ENCODE measurements at places on chromosomes 13 and 19. TPM values are rescaled to one million over a fixed set of nuclear protein-coding genes. Genes with fewer than 3 reads are reported as not detected.

DNA sequence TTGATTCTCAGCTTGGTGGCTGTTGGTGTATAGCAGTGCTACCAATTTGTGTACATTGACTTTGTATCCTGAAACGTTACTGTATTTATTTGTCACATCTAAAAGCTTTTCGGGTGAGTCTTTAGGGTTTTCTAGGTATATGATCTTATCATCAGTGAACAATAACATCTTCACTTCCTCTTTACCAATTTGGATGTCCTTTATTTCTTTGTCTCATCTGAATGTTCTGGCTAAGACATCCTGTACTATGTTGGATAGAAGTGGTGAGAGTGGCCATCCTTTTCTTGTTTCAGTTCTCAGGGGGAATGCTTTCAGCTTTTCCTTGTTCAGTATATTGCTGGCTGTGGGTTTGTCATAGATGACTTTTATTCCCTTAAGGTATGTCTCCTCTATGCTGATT, 6.0 kb upstream of the ZNF738 start:
- no peaks in the 10 kb centered on the region for H3K36me3 ChIP-seq
- DNase-seq, result no peak
- H3K4me1 ChIP-seq, result no peaks in the 10 kb centered on the region
- H3K27ac ChIP-seq, result no peak overlapping the region

GRCh38 chr13:108154421-108154858, 60.9 kb downstream of the LIG4 start:
- no peak for DNase-seq
- peaks cover 2% of the 10 kb centered on the region for H3K36me3 ChIP-seq
- no peaks in the 10 kb centered on the region for H3K27me3 ChIP-seq
- no peak overlapping the region for H3K27ac ChIP-seq
- H3K4me1 ChIP-seq, result no peaks in the 10 kb centered on the region
- H3K4me3 ChIP-seq, result no peak overlapping the region

DNA sequence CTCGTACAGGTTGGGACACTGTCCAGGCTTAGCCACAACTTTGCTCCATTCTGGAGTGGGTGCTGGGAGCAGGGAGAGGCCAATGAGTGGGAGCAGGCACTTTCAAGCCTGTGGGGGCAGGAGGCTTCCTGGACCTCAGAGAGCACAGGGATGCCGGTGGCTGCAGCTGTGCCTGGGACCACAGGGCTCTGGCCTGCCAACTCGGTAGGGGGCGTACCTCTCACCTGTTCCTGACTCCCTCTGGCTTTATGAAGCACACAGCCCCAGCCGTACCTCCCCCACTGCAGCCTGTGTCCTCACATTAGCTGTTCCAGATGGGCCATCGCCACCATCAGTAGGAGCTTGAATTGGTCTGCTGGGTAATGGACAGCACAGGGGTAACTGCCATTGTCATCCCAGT, 278.7 kb upstream of the KLHL1 start:
- no peaks in the 10 kb centered on the region for H3K27me3 ChIP-seq
- H3K4me3 ChIP-seq, result no peak overlapping the region
- H3K4me1 ChIP-seq, result no peaks in the 10 kb centered on the region
- no peaks in the 10 kb centered on the region for H3K36me3 ChIP-seq
- DNase-seq, result peak; percentile 42

GRCh38 chr13:79742923-79743322, 262.0 kb downstream of the NDFIP2 start:
- no peaks in the 10 kb centered on the region for H3K4me1 ChIP-seq
- no peak overlapping the region for H3K4me3 ChIP-seq
- H3K27ac ChIP-seq, result no peak overlapping the region

DNA sequence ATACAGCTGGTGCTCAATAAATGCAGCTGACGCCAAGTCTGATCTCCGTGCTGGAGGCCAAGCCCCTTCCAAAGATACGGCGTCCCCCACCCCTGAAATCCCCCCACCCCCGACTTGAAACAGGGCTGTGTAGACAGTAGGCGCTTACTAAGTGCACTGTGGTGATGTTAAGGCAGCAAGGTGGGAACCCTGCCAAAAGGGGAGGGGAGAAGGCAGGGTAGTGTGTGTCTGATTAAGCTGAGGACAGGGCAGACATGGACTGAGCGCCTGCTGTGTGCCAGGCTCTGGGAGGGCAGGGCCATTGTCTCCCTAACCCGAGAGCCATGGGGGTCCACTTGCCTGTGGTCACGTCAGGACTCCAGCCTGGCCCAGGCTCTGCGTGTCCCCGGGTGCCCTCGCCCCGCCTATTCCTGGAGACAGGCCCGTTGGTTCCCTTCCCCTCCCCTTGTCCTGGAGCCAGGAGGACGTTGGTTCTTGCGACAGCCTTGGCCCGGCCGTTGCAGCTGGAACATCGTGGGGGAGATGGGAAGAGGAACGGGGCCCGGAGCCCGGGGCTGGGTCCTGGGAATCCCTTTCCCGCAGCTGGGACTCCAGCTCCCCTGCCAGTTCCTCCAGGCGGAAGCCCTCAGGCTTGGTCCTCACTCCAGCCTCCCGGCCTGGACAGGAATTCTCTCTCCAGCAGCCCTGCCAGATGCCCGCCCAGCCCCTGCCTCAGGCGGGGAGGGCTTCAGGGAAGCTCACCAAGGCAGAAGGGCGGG, 1.7 kb upstream of the ELANE start:
- H3K27me3 ChIP-seq, result no peaks in the 10 kb centered on the region
- no peak overlapping the region for H3K4me3 ChIP-seq
- no peaks in the 10 kb centered on the region for H3K36me3 ChIP-seq
- no peak overlapping the region for H3K27ac ChIP-seq
- DNase-seq, result peak; percentile 42
- no peaks in the 10 kb centered on the region for H3K4me1 ChIP-seq

GRCh38 chr13:73893833-73894232, 240.4 kb downstream of the KLF12 start:
- H3K27me3 ChIP-seq, result no peaks in the 10 kb centered on the region
- H3K27ac ChIP-seq, result no peak overlapping the region
- H3K36me3 ChIP-seq, result no peaks in the 10 kb centered on the region
- no peak overlapping the region for H3K4me3 ChIP-seq

DNA sequence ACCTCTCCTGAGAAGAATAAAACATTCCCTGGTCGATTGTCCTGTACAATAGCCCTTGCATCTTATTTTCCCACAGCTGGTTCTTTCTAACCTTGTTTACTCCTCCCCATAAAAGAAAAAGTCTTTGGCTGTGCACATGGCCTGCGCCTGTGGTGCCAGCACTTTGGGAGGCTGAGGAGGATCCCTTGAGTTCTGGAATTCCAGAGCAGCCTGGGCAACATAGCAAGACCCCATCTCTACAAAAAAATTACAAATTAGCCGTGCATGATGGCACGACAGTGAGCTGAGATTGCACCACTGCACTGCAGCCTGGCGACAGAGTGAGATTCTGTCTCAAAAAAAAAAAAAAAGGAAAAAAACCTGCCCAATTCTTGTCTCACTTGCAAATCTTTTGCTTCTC, 7.2 kb upstream of the NUP62 start:
- H3K27me3 ChIP-seq, result no peaks in the 10 kb centered on the region
- no peaks in the 10 kb centered on the region for H3K4me1 ChIP-seq
- no peak overlapping the region for H3K27ac ChIP-seq

GRCh38 chr19:51439021-51439465, 19.2 kb downstream of the SIGLEC8 start:
- H3K36me3 ChIP-seq, result no peaks in the 10 kb centered on the region
- H3K27me3 ChIP-seq, result no peaks in the 10 kb centered on the region
- no peak overlapping the region for H3K27ac ChIP-seq
- H3K4me3 ChIP-seq, result no peak overlapping the region
- no peaks in the 10 kb centered on the region for H3K4me1 ChIP-seq

- H3K27ac ChIP-seq, result no peak overlapping the region
- no peak overlapping the region for H3K4me3 ChIP-seq
- peaks cover 11% of the 10 kb centered on the region for H3K36me3 ChIP-seq
- DNase-seq, result no peak
These were observed 75.6 kb downstream of the SPRY2 start for GRCh38 chr13:80265348-80265747.

DNA sequence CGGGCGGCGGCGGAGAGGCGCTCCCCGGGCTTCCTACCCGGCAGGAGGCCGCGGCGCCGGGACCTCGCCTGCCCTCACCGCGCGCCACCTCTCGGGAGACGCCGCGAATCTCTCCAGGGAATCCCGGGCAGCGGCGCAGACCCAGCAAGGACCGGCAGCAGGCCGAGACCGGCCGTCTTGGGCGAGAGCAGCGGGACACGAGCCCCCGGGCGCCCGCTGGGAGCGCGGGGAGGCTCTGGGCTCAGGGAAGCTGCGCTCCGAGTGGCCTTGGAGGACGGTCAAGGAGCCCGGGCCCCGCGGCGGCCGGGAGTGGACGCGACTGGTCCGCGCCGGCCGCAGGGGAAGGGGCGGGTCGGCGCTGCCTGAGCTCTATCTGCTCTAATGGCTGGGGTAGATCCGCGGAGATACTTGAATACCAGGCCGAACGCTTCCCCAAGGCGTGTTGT, 14.7 kb downstream of the CDX2 start:
- H3K4me3 ChIP-seq, result no peak overlapping the region
- no peaks in the 10 kb centered on the region for H3K4me1 ChIP-seq
- DNase-seq, result peak; percentile 66
- H3K27me3 ChIP-seq, result peaks cover 71% of the 10 kb centered on the region

DNA sequence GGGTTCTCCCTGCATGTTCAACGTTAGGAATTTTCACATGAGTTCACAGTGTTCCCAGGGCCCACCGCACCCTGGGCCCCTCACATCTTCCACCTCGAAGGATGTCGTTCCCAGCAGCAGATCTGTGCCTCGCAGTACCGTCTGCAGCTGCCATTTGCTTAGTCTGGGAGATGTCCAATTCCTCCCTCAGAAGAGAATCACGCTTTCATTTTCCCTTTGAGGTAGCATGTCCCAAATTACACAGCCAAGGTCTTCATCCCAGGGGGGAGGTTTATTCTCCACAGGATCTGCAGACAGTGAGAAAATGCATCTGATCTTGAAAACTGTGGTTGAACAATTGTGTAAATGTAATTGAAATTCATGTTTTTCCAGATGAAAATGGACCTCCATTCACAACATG, 150.2 kb downstream of the DCT start:
- peaks cover 4% of the 10 kb centered on the region for H3K4me1 ChIP-seq
- no peaks in the 10 kb centered on the region for H3K27me3 ChIP-seq
- H3K27ac ChIP-seq, result no peak overlapping the region
- DNase-seq, result no peak

CLEC17A gene
- not detected for total RNA-seq

EXOC3L2 gene
- total RNA-seq, result 0.61 TPM

ZNF446 gene
- 8.4 TPM for total RNA-seq

ADGRE3 gene
- not detected for total RNA-seq

LEUTX gene
- not detected for total RNA-seq

BCL2L12 gene
- 145 TPM for total RNA-seq

OR2Z1 gene
- total RNA-seq, result not detected

BRME1 gene
- total RNA-seq, result 6.7 TPM

SIGLEC9 gene
- total RNA-seq, result not detected

All from H9 (cell line).